Hematopoietic multipotent progenitor cell treated with erythropoietin and hydrocortisone succinate and interleukin-3 and kit ligand, for 6 days (in vitro differentiated cells): ENCODE measurements at places on chromosomes 3 and 15.

DNA sequence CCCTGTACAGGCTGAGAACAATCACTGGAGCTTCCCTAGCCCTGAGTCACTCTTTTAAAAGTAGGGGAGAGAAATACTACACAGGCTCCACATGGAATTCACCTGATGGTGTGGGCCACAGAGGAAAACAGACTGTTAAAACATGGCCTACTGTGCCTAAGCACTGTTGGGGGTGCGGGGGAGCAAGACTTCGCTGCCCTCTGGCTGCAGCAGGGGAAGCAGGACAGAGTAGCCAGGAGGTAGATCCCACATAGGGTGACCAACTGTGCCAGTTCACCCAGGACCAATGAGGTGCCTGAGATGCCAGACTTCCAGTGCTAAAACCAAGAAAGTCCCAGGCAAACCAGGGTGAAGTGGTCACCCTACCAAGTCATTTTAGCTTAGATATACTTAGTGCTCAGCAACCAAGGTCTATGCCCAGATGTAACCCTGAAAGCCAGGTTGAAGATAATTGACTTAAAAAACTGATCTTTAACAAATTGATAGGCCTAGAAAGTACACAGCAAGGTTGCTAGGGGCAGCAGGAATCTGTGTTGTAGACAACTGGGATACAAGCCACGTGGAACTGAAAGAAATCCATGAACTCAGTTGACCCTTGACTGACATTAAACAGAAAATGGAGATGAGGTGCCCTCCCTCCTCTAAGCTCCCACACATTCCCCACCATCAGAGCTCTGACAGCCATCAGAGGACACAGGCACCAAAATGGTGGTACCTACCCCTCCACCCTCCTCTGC, 344.2 kb upstream of the PPP2R3A start:
- DNase-seq, result no peak

DNA sequence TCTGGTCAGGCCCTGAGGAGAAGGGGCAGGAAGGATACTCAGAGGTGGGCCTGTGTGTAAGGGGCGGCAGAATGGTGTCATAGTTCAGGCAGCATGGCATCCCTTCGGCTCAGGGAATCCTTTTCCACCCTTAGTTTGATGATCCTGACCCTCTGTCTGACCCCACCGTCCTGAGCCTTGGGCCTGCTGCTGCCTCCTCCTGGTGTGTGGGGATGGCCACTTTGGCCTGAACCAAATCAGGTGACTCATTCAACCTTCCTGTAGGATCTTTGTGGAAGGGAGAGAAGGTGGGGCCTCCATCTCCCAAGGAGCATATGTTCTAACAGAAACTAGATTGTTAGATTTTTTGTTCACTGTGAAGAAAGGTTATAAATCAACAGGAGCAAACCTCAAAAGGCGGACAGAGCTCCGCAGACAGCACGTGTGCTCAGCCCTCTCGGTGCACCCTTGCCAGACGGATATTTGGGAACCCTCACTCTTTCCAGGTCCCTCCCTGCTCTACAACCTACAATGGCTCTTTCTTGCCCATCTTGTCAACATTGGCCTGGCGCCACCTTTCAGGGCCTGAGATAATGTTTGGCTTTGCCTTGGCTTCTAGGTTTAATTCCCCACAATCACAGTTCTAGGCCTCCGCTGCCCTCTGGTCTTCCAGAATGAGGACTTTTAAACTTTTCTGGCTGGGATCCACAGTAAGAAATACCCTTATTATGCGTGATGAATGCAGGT, 21.7 kb downstream of the THSD4 start:
- no peak for DNase-seq

DNA sequence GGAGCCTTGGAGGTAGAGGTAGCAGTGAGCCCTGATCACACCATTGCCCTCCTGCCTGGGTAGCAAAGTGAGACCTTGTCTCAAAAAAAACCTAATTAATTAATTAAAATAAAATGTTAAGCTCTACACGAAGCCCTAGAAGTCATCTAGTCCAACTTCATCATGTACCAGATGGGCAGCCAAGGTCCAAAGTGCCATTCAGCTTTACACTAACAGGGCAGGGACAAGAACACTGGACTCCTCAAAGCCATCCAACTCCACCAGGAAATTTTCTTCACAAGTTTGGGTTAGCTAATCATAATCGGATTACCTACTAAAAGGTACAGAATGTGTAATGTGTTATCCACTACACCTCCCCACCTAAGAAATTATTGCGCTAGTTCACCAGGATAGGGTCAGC, 48.8 kb downstream of the WWTR1 start:
- DNase-seq, result no peak

- DNase-seq, result peak; percentile 84
Observed at GRCh38 chr3:45688194-45688881, 858 bp upstream of the SACM1L start.

GRCh38 chr3:179606534-179607085, 2.0 kb downstream of the NDUFB5 start:
- DNase-seq, result no peak

- no peak for DNase-seq
Observed at GRCh38 chr3:126997455-126998038, 14.6 kb downstream of the PLXNA1 start.

DNA sequence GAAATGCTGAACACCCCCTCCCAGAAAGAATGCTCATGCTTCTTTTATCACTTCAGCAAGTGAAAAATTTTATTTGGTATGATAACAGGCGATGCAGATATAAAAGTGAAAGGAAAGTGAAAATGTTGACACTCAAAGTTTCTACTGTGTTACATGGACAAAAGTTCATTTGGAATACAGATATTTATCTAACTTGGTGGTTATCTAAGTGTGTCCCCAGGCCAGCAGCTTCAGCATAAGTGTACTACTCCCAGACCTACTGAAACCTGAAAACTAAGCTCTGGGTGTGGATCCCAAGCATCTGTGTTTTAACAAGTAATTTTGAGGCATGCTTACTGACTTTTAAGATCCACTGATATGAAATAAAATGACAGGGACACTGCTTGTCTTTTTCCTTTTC, 157.1 kb upstream of the BCHE start:
- no peak for DNase-seq

- DNase-seq, result no peak
Observed at GRCh38 chr15:73051391-73051806, 864 bp upstream of the NEO1 start.

DNA sequence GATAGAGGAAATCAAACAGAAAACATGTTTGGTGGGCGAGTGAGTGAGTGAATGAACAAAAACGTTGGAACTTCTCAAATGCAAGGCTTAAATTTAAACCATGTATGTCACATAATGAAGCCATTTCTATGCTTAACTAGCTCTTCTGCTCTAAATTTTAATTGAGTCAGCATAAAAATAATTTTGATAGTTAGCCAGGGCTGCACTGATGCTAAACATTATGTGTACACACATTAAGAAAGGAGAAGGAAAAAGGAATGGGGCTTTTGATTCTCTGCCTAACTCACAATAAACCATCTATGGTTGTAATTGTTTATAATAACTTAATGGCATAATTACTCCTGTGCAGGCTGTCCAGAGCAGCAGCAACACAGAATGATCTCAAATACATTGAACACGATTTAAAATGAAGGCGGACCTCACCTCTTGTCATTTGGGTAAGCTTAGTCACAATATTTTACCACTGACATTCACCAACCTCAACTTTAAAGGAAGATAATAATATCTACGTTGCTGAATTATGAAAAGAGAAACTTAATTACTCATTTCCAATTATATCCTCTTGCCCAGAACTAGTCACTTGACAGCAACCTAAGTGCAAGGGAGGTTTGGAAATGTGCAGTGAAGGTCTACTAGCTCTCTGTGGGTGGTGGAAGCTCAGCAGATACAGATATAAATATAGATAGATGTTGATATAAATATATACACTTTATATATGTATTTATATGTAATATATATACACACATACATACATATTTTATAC, 318.4 kb upstream of the TRIM42 start:
- DNase-seq, result no peak

- DNase-seq, result no peak
Observed at GRCh38 chr15:72184165-72184811, 13.3 kb downstream of the GRAMD2A start.

GRCh38 chr3:70488131-70488530, 175.7 kb upstream of the MDFIC2 start:
- DNase-seq, result no peak

- DNase-seq, result no peak
Observed at GRCh38 chr3:194330579-194330978, 20.5 kb downstream of the CPN2 start.

DNA sequence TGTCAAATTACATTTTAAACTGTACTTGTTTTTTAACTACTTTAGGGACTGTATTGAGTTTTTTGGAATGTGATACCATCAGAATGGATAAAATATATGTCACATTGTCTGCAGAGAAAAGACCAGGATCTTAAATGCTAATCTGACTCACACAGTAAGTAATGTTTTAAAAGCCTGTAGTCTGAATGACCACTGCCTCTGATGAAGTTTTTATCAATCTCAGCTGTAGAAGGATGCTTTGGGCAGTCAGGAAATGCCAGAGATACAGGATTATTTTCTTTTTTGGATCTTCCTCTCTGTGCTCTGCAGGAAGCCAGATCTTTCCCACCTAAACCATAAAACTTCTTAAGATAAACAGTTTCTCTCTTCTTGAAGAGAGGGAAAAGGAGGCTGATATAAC, 73.1 kb upstream of the PRTG start:
- DNase-seq, result no peak

DNA sequence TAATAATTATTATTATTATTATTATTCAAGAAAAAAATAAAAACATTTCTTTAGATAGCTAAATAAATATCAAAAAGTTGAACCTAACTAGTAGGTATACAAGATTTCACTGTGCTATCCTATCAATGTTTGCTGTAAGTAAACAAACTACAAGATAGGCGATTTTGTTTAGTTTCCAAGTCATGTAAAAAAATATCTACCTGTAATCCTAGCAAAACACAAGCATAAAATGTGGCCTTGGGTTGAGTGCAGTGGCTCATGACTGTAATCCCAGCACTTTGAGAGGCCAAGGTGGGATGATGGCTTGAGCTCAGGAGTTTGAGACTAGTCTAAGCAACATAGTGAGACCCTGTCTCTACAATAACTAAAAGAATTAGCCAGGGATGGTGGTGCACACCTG, 71.6 kb upstream of the CSPG5 start:
- no peak for DNase-seq

- peak; percentile 11 for DNase-seq
Observed at GRCh38 chr3:114706591-114707232, 412.9 kb downstream of the TIGIT start.

- no peak for DNase-seq
Observed at GRCh38 chr15:51620122-51620521, 2.4 kb downstream of the DMXL2 start.

GRCh38 chr15:48144889-48145288, 24.1 kb downstream of the SLC24A5 start:
- no peak for DNase-seq

DNA sequence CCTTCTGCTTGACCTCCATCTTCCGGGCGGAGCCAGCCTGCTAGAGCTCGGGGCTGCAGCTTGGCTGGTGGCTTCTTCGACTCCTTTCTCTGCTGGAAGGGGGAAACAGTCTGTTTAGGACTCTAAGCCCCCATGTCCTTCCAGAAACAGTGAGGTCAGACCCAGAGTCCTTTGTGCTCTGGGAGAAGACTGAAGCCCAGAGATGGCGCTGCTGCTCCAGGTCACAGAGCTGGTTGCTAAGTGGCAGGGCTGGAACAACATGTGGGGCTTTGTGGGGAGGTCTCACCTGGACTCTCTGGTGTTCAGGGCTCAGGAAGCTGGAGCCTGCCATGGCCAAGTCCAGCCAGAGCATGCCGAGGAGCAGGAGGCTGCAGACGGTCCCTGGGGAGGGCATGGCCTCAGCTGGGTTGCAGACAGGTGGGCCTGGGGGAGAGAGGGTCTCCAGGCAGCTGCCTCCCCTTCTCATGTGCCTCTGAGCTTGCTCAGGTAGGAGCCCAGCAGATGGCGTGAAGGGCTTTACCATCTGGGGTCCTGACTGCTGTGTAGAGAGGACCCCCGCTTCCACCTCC, 2.9 kb downstream of the GHRL start:
- DNase-seq, result no peak

DNA sequence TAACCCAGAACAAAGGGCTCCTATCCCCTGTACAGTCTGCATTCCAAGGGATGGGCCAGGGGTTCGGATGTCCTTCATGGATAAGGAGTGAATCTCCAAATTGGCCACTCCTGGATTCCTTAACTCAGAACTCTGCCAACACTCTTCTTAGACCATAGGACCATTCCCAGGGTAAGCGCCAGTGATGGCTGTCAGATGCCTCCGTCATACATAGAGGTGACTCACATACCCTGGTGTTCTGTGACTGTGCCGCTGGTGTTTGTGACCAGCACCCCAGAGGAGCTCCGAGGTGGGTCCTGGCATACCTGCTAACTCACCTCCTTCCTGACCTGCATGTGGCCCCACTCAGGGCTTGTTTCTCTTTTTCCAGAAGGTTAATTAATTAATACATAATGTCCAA, 134.7 kb downstream of the KLF13 start:
- no peak for DNase-seq

- DNase-seq, result peak; percentile 19
Observed at GRCh38 chr3:53551324-53551723, 56.9 kb downstream of the CACNA1D start.

DNA sequence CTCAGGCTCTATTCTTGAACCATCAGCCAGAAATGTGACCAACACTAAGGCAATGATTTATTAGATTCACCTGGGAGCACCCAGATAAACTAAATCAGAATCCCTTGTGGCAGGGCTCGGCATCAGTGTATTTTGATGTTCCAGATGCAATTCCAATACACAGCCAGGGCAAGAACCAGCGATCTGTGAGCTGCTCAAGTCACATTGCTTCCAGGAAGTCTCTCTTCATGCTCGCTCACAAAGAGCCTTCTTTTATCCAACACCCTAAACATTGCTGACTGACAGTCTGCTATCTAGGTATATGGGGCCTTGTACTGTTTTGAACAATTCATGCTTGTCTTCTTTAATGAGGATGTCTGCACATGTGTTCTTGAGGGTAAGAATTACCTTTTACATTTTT, 40.9 kb upstream of the GOLGA8J start:
- no peak for DNase-seq

DNA sequence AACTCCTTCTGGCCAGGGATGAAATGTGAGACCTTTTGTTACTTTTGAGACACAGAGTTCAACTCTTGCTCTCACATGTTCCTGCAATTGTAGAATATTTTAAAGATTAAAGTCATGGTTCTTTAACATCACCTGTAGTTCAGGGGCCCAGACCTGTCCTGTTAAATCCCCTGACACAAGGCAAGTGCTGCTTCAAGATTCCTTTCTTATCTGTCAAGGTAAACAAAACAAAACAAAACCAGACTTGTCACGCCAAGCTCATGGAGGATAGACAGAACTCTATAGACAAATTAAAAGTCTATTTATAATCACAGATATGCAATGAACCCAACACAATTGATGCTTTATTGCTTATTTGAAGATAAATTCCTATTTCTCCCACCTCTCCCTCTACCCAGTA, 48.6 kb upstream of the NEDD4 start:
- no peak for DNase-seq

- no peak for DNase-seq
Observed at GRCh38 chr15:60970246-60971170, 258.6 kb downstream of the RORA start.

- DNase-seq, result no peak
Observed at GRCh38 chr3:176174060-176174459, 1023.2 kb downstream of the TBL1XR1 start.
